NT2/D1 (cell line): ENCODE measurements at places on chromosomes 16 and 17.

DNA sequence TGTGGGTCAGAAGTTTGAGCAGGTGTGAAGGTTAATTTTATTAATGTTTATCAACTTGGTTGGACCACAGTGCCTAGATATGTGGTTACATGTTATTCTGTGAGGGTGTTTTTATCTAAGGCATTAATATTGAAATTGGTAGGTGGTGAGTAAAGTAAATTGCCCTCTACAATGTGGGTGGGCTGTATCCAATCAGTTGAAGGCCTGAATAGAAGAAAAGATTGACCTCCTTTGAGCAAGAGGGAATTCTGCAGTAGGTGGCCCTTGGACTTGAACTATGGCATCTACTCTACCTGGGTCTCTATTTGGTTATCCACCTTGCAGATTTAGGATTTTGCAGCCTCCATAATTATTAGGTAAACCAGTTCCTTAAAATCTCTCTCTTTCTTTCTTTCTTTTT, 356.8 kb upstream of the EEF2KMT start:
- no peak for DNase-seq

- no peak for DNase-seq
These were observed 64.8 kb upstream of the MRC2 start for GRCh38 chr17:62562656-62563055.

DNA sequence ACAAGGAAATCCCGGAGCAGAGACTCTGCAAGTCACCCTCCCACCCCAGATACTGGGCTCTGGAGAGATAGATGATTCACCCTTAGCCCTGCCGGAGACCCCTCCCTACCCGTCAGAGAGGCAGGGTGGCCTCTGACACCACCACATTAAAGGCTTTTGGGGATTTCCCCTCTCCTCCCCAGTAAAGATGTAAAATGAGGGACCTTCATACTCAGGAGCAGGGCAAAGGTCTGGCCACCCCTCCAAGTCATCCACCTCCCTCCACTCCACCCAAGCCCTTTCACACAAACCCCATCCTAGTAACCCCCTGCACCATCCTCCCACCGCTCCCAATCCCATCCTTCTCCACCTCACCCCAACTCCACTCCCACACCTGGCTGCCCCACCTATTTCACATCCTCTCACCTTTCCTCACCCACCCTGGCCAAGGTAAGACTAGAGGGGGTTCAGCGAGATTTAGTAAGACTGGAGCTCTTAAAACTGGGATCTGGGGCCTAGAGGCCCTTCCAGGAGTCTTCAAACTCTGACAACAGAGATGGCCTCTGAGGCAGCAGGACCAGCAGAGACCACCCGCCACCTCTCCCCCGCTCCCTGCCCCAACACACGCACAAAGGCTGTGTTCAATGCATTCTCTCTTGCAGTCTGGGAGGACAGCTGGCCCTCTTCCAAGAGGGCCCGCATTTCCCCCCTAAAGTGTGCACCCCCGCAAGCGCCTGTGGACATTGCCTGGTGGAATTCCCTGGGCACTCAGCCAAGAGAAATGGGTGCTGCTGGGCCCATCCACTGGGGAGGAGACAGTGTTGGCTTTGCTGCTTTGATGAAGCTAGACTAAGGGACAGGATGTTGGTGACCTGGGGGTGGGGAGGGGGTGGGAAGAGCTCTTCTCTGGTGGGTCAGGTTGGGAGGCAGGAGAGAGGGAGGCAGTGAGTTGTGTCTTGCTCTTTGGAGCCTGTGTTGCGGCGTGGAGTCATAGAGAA, 1.1 kb downstream of the ABAT start:
- no peak for DNase-seq

- no peak for DNase-seq
These were observed 51.6 kb downstream of the KANSL1 start for GRCh38 chr17:46141645-46142044.

DNA sequence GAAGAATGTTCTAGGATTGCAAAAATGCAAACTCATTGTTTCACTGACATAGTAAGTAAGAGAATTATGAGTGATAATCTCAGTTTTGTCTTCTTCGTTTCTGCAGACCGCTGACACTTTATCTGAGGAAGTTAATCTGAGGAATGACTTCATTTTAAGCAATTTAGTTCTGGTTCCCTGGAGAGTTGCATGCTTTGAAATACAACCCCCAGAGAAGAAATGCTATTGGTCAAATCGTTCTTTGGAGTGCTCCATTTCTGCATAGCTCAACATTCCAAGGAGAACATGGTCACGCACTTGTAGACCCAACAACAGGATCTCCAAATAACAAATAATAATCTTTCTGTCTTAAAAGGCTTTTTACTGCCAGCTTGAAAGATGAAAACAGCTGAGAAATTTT, 427.1 kb downstream of the GRIN2A start:
- peak; percentile 16 for DNase-seq

GRCh38 chr17:47840001-47840741, 902 bp downstream of the SCRN2 start:
- DNase-seq: no peak

DNA sequence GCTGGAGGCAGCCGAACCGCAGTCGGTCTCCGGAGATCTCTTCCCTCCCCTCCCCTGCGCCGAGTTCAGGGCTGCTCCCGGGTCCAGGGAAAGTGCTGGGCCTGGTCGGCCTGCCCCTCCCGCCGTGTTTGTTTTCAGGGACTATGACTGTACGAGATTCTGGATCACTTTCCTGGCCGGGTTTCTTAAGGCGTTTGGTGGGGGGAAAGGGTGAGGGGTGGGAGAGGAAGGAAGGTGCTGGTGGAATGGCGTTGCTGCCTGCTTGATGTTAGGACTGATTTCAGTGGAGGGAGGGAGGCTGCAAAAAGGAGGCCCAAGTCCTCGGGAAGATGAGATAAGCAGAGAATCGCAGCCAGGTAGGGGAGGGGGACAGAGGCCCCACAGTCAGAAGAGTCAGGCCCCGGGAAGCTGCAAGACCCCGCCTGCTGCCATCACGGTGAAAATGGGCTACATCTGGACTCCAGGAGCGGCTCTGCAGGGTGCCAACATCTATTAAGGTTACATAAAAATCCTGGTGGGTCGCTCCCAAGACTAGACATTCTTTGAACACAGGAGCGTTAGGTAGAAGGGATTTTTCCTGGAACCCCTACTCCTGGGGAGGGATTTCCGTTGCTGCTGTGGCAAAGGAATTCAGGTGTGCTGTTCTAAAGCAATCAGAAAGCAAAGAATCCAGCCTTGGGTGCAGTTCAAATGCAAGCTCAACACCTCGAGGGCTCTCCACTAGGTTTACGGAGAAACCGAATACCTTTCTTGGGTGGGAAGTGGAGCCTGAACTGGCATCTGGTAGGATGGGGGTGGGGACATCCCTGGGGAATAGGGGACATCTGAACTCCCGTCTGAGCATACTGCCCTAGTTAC, 1.2 kb downstream of the ARHGAP44 start:
- no peak for DNase-seq

- DNase-seq: no peak
These were observed 12.0 kb upstream of the EVPL start for GRCh38 chr17:76039121-76039520.

DNA sequence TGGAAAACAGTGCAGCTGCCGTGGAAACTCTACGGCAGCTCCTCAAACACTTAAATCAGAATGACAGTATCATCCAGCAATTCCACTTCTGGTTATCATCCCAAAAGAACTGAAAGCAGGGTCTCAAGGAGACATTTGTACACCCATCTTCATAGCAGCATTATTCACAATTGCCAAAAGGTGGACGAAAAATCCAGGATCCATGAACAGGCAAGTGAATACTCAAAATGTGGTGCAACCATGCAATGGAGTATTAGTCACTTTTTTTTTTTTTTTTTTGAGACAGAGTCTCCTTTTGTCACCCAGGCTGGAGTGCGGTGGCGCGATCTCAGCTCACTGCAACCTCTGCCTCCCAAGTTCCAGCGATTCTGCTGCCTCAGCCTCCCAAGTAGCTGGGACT, 10.6 kb upstream of the AATK start:
- DNase-seq: no peak

DNA sequence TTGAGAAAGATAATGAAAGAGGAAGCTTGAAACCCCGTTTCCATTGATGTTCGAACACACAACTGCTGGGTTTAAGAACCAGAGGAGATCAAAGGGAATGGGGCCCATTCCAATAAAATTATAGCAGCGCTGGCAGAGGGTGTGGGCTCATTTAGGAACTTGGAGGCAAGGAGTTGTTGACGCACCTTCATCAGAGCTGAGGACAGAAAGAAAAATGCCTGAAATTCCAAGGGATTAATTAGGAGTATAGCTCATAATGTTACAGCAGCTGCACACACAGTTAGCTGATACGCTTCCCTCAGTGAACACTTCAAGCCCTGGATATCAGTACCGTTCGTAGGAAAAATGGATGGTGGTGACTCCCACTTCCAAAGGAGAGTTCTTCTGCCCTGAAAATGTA, 127.2 kb downstream of the AXIN2 start:
- DNase-seq: no peak

- DNase-seq: no peak
These were observed 479.3 kb upstream of the ZFHX3 start for GRCh38 chr16:73527187-73527586.

- peak; percentile 67 for DNase-seq
These were observed 170.4 kb downstream of the ZFHX3 start for GRCh38 chr16:72877374-72878028.

GRCh38 chr16:23206986-23207385, 24.4 kb downstream of the SCNN1G start:
- no peak for DNase-seq

GRCh38 chr17:34484193-34484733, 95.1 kb upstream of the TMEM132E start:
- no peak for DNase-seq

DNA sequence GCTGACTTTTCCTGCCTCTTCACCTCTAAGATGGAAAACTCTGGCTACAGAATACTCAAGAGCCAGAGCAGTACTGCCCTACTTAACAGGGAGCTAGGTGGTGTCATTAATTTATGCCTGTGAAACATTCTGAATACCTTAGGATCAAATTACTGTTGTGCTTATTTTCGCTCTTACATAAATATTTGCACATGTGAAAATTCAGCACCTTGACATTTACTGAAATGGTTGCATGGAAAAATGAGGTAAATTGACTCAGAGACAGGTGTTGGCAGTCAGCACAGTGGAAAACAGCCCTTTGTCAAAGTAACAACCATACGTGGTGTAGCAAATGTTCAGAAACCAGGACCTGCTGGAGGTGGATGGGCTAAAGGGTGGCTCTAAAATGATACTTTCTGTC, 193.6 kb downstream of the CDH8 start:
- no peak for DNase-seq

DNA sequence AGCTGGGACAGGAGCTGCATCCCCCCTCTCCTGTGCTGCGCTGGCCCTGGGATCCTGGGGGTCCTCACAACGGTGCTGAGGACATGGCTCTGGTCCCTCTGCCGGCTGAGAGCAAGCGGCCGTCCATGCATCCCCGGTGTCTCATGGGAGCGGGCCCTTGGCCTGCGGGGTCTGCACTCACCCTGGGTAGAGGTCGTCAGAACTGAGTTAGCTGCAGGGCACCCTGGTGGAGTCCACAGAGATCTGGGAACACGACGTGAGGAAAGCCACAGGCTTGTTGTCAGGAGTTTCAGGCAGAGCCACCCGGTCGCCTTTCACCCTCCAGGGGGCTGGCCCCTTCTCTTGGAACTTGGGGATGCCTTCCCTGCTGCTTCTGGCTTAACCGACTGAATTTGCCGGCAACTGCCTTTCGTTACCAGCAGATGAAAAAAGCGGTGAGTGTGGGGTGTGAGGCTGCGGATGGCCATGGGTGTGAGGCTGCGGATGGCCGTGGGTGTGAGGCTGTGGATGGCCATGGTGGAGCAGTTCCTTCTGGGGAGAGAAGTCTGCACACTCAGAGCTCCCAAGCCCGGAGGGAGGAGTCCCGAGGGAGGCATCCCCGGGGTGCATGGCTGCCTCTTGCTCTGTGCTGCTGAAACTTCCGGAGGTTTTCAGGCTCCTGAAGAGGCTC, 81.7 kb downstream of the LMF1 start:
- no peak for DNase-seq

GRCh38 chr16:15053904-15054303, 2.0 kb downstream of the NTAN1 start:
- DNase-seq: no peak

DNA sequence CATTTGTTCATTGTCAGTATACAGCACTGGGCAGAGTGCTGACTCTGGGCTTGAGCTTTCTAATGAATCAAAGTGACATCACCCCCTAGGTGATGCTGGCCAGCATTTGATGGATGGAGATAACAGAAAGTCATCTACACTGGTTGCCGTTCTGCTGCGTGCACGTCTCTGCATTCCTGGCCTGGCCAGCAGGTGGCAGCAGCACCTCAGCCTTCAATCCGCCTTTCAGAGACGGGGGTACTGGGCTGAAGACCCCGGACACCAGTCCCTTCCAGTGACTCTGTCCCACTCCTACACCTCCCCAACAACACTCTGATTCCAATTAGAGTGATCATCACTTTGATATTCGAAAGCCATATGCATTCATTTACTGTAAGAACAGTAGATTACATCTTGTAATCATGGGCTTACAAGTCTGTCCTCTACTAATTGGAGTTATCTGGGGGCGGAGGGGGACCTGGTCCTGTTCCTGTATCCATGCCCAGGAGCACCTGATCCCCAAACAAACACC, 6.0 kb downstream of the CPSF4L start:
- no peak for DNase-seq

DNA sequence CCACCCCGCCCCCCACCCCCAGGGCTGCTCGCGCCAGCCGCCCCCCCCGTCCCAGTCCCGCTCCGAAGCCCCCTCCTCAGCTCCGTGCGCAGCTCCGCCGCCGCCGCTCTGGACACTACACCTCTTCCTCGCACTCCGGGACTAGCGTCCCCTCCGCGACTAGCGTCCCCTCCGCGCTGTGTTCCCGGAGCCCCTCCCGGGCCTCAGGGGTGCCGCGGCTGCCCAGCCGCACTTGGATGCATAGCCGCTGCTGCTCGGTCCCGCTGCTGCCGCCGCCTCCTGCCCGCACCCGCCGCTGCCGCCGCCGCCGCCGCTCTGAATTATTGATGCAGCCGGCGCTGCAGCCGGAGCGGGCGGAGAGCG, at the start of gene CBLN1:
CBLN1 (minus strand) TSS at position 359 of the 363 bp plus-strand sequence. CDS start 373 bp downstream, outside the sequence.
- no peak for DNase-seq
